Right renal pelvis (tissue), 4 donors: ENCODE measurements at places on chromosomes 2 and 18. TPM values are rescaled to one million over a fixed set of nuclear protein-coding genes. Genes with fewer than 3 reads are reported as not detected.

RMND5A gene
- polyA plus RNA-seq: 68.4 TPM

FEV gene
- polyA plus RNA-seq: 0.08 TPM

CELF4 gene
- 3.6 TPM for polyA plus RNA-seq

DNA sequence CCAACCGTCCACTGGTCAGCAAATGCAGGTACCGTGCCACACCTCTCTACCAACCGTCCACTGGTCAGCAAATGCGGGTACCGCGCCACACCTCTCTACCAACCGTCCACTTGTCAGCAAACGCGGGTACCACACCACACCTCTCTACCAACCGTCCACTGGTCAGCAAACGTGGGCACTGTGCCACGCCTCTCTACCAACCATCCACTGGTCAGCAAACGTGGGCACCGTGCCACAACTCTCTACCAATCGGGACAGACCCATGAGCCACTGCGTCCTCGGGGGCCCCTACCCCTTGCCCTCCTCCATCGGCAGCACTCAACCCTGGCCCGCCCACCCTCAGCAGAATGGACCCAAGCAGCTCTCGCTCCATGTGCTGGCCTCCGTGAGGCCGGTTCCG is 226.4 kb upstream of the SALL3 start:
- DNase-seq: no peak

- no peak for DNase-seq
Observed at GRCh38 chr2:97673182-97673914, 3.8 kb downstream of the C2orf92 start.

DNA sequence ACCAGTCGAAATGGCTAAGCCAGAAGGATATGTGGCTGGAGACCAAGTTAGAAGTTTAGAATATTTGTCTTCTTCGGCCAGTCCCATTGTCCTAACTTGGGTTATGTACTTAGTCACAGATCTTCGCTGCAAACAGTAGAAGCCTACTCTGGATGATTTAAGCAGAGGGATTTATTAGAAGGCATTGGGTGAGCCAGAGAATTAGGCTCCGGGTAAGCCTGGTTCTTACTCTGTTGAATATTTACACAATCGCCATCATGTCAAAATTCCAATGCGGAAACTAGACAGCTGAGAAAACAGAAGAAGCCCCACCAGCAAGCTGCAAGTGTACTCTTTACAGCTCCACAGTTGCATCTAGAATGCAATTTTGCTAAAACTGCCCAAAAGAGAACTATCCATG is 276.6 kb downstream of the CMPK2 start:
- DNase-seq: no peak

GRCh38 chr2:115194623-115195022 is 752.2 kb downstream of the DPP10 start:
- no peak for DNase-seq

KCNG2 gene
- polyA plus RNA-seq: 0.14 TPM

DSG1 gene
- 0.04 TPM for polyA plus RNA-seq

LRRC30 gene
- 0.62 TPM for polyA plus RNA-seq

- no peak for DNase-seq
Observed at GRCh38 chr2:112087346-112088020, 32.4 kb downstream of the TMEM87B start.

- no peak for DNase-seq
Observed at GRCh38 chr2:162490052-162490717, 146.3 kb downstream of the GCA start.

GRCh38 chr2:169361706-169362117 is 622 bp downstream of the LRP2 start:
- no peak for DNase-seq

- no peak for DNase-seq
Observed at GRCh38 chr2:197088694-197089093, 162.2 kb upstream of the PGAP1 start.

- no peak for DNase-seq
Observed at GRCh38 chr2:28626891-28627421, 124.7 kb upstream of the PPP1CB start.

DNA sequence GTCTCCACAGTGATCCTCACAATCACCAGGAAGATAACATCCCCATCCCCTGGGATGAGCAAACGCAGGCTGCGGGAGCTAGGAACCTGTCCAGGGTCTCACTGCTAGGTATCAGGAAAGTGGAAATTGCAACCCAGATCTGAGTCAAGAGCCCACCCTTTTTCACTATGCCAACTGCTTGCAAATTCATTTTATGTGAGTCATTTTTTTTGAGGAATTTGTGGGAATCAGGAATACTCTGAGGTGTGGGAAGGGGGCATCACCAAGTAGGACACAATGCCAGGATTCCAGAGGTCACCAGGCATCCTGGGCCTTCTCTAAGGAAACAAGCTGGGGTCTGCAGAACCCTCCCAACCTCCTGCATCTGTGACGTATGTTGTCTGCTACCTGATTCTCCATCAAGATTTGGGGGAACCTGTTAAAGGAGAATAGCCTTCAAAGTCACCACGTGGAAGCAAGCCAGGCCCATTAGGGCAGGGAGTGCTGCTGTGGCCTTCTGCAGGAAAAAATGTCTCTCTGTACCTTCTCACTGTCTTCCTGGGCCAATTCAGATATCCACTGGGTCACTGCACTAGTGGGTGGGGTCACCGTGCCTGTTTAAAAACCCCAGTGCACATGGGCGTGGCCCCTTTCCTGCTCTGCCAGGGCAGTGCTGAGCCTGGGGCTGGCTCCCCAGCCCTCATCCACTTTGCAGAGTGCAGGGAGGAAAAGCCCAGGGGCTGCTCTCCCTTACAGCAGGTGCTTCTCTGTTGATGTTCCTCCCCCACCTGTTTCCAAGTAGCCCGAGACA is 50.2 kb downstream of the MCFD2 start:
- DNase-seq: no peak

DNA sequence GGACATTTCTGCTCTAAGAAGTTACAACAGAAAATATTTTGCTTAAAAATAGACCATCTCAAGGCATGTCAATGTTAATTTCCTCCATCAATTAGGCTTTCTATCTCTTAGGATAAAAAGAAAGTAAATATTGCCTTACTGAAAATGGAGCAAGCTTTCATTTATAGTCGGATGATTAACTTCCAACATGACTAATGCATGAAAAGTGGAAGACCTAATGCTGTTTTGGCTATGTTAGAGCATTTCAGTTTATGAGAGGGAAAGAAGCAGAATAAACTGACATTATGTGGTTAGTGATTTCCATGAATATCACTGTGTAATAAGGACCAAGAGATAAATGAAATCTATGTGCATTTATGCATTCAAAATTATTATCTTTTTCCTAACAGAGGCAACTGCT is 475.2 kb upstream of the UBE2E3 start:
- no peak for DNase-seq

SNTG2 gene
- polyA plus RNA-seq: 2.3 TPM

DNA sequence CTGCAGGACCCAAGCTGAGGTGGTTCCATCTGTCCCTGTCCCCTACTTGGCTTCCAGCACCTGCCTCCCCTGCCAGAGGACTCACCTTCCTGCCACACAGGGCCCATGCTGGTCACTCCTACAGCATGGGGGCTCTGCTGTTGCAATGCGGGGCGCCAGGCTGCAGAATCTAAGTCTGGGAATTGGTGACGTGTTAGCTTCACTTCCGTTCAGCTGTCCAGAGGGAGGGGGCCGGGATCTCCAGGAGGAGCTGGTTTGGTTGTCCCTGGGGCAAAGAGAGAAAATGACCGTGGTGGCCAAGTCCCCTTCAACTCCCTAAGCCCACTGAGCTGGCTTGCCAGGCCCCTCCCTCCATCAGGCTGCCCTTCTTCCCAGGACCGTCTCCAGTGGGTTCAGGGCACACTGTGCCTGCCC is 69.5 kb downstream of the IL1R2 start:
- no peak for DNase-seq

DNA sequence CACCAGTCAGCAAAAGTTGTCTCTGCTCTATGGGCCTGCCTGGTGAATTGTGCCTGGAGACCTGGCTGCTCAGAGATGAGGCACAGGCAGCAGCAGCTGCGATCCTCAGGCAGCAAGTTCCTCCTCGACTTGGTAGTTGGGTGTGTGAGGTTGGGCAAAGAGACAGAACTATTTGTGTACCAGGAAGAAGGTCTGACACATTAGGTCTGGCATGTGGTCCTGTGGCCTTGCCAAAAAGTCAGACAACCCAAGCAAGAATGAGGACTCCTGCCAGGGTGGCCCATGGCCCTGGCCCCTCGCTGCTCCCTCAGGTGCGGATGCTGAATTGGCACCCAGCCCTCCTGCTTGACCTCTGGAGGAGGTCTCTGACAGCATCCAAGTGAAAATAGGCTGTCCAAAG is 192.7 kb downstream of the DYSF start:
- DNase-seq: no peak

DNA sequence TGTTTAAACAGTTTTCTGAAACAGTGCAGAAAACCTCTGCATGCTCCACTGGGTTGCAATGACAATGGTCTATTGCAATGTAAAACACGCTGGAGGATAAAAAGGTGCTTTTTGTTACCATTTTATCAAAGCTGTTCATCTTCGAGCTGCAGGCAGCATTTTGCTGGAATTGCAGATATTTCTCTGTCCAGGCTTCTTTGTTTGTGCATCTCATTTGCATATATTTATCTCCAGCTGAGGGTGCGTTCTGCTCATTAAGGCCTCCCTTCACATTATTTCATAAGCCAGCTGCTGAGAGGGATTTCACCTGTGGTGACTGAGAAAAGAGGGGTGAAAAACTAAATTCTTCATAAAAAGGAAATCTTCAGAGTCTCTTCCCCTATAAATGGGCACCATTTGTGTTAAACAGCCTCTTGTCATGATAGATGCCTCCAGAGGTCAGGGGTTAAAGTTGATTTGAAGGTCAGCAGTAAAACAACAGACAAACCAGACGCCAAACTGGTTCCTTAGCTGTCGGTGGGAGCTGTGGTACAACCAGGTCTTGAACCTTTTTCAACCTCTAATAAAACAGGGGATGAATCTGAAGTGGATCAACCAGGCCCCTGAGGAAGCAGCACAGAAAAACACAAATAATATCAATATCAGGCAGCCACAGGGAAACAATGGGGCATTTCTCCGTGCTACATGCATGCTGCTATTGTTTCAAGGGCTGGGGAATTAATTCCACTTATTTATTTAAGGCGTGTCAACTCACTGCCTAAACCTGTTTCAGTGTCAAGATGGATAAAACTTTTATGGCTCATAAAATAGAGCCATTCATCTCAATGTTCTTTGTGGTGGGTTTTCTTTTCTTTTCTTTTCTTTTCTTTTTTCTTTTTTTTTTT is 265.1 kb downstream of the MEIS1 start:
- no peak for DNase-seq

ADI1 gene
- 79.2 TPM for polyA plus RNA-seq

STRADB gene
- polyA plus RNA-seq: 89.0 TPM
